ENCODE measurements at places on chromosomes 2 and 18.

DNA sequence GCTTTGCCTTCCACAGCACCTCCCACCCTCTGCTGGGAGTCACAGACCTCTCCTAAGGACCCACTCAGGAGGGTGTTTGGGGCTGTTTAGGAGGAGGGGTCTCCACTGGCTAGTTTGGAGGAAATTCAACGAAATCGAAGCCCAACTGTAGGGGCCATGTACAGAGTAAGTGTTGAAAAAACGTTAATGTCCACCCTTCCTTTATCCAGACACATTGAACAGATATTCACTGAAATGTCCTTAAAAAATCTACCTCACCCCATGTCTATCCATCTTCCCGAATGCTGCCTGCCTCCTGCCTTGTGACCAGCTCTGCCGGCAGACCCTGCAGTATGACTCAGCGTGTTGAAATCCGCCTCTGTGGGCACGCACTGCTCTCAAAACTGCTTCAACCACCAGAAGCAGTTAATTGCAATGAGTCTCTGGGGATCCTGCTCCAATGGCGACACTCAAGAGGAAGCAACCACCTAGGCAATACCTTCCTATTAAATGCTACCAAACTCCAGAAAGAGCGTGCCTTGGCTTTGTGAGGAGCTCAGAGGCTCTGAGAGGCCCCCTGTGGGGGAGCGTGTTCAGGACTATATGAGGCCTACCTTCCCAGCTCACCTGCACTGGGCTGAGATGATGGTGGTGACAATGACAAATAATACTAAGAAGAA, 61.4 kb upstream of the RTN4 start:
- no peak for DNase-seq

- DNase-seq: no peak
These were observed 10.5 kb upstream of the CDK15 start for GRCh38 chr2:201795607-201796477.

DNA sequence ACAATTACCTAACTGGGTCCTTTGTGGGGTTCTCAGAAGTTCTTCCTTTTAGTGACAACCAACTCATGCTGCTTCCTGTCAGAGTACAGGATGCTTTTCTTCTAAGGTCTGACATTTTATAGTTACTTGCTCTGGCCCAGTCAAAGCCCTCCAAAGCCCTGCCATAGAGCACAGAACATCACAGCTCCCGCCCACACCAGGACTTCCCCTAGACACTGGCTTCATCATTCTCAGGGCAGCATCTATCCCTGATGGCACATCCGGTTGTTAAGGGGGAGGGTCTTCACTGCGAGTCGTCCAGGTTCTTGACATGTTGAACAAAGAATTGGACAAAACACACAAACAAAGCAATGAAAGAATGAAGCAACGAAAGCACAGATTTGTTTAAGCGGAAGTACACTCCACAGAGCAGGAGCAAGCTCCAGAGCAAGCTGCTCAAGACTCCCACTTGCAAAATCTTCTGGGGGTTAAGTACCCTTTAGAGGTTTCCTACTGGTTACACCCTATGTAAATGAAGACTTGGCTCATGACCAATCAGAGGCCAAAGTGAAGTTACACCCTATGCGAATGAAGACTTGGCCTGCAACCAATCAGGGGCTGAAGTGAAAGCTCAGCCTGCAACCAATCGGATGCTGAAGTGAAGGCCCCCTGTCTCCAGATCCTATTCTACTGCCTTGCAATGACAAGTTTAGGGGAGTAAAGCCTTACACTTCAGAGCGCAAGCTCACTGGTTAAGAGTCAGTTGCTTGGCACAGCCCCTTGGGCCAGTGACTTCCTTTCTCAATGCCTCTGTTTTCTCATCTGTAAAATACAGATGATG, 79.0 kb downstream of the HDAC4 start:
- peak; percentile 72 for DNase-seq

GRCh38 chr18:3345452-3345851, 83.5 kb downstream of the MYL12B start:
- no peak for DNase-seq

DNA sequence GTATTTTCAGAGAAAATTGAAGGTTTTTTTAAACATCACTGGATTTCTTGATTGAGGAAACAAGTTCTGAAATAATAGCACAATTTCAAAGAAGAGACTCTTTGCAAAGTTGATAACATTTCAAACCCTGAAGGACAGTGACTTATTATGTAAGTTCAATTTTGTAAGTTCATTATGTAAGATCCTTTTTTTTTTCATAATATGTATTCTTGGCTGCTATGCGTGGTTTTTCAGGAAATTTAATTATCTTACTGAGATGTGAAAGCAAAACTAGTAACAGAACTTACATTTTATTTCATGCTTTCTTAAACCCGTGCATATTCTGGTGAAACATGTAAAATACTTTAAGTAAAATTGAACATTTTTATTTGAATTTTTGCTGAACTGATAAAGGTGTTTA, 65.4 kb downstream of the RIF1 start:
- DNase-seq: no peak

DNA sequence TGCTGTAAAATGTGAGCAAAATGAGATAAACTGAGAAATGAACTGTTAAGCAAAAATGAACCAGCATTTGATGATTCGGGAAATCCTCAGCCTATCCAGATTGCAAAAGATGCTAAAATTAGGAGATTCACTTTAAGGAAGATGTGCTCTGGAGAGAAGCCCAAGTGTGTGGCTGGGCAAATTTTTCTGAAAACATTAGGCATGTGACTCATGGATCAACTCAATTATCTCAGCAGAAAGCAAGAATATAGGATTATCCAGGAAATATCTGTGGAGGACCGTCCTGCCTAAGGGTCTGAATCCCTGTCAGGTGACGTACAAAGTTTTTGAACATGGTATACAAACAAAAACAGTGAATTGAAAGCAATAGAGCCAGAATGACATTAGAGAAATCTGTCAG, 1268.3 kb upstream of the TMEFF2 start:
- no peak for DNase-seq

Measured in stimulated activated naive CD8-positive, alpha-beta T cell treated with anti-CD3 and anti-CD28 coated beads, Interleukin-15, Interleukin-2, amounts not matched to agents 100 U/mL and 50 U/mL, for 24 hours (primary cell).